ENCODE measurements at places on chromosomes 12 and 14.

- DNase-seq = no peak
Observed at GRCh38 chr14:104435147-104436046, 144.2 kb upstream of the C14orf180 start.

DNA sequence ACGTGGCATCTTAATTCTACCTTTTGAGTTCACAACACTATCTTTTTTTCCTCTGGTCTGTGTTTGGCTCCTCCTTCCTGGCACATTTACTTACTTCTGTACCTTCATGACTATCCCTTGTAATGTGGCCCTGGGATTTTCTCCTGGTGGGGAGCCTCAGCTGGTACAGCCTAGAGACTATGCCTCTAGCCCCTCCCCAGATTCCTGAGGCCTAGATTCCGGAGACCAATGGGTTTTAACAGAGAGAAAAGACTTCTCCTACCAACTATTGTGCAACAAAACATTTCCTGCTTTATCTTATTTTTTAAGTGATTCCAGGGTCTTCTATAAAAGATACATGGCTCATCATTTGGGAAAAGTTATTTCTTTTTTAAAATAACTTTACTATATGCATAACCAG lies 216.2 kb upstream of the KRR1 start:
- no peak for DNase-seq

GRCh38 chr12:7995266-7995963 lies 37.1 kb upstream of the FOXJ2 start:
- DNase-seq = peak; percentile 73

GRCh38 chr12:42570076-42570475 lies 19.5 kb downstream of the PRICKLE1 start:
- DNase-seq = no peak

DNA sequence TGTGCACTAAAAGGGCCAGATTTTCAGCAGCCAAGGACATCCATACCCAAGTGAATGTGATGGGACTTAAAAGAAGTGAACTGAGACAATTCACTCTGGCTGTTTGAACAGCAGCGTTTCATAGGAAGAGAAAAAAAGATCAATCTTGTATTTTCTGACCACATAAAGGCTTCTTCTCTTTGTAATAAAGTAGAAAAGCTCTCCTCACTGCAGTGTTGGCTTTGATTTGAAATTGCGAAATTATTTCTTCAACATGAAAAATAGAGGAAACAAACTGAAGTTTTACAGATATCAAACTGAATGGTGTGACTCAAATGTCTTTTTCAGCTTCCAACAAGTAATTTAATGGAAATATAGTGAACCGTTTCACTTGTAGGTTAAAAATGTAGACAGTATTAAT lies 11.3 kb upstream of the KCNMB4 start:
- no peak for DNase-seq

DNA sequence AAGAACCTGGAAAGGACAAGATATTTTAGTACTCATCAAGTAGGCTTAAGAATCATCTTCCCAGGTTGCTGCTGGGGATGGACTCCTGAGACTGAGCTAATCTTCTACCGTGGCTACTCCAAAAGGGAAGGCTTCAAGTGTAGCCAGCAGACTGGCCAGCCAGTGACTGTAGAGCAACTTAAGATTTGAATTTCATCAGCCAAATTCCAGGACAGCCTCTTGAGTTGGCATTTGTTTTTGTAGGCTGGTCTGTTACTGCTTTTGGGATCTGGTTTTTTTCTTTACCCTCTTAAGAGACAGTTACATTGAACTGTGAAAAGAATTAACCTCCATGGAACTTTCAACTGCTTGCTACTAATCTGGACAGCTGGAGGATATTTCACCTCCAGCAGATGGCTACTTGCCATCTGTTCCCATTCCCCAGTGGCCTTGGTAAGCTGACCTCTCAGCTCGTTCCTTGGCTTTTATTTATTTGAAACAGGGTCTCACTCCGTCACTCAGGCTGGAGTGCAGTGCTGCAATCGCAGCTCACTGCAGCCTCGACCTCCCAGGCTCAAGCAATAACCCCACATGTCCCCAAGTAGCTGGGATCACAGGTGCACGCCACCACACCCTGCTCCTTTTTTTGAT lies 20.7 kb downstream of the VTI1B start:
- no peak for DNase-seq

Data from stimulated activated CD4-positive, alpha-beta T cell treated with anti-CD3 and anti-CD28 coated beads, Interleukin-4, amount 100 ng/mL, for 48 hours (primary cell).